ENCODE measurements at places on chromosomes 13 and 19.

GRCh38 chr13:110509478-110509926 lies 52.0 kb downstream of the RAB20 start:
- no peak for DNase-seq

DNA sequence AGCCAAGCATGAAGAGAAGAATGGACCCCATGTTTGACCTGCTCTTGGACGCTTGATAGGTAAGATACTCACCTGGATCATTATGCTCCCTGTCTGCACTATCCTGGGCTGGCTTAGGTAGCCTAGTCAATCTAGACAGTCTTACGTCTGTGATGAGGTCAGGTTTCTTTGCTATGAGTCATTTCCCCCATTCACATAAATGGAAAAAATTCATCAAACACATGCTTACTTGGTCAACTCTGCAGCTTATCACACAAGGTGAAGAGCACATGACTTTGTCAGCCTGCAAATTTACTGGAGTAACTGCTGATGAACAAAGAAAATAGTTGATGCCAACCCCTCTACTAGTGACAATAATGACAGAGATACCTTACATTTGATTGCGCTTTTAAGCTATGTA lies 170.0 kb downstream of the NUFIP1 start:
- DNase-seq = no peak

DNA sequence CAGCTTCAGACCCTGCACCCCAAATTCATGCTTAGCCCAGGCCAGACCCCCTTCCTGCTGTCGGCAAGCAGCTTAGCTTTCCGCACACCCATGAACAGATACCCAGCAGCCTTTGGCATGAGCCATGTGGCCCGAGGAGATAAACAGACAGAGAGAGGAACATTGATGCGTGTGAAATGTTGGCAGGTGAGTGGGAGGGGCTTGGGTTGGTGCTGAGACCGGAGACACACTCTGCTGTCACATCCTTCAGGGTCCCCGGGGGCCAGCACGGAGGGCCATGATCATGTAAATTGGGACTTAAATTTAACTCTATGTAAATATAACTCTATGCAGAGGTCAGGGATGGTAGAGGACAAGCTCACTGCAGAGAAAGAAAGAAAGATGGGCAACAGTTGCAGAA lies 1.5 kb downstream of the CD22 start:
- DNase-seq = no peak

- DNase-seq = no peak
Measured at GRCh38 chr19:14577885-14578427, 4.9 kb upstream of the CLEC17A start.

DNA sequence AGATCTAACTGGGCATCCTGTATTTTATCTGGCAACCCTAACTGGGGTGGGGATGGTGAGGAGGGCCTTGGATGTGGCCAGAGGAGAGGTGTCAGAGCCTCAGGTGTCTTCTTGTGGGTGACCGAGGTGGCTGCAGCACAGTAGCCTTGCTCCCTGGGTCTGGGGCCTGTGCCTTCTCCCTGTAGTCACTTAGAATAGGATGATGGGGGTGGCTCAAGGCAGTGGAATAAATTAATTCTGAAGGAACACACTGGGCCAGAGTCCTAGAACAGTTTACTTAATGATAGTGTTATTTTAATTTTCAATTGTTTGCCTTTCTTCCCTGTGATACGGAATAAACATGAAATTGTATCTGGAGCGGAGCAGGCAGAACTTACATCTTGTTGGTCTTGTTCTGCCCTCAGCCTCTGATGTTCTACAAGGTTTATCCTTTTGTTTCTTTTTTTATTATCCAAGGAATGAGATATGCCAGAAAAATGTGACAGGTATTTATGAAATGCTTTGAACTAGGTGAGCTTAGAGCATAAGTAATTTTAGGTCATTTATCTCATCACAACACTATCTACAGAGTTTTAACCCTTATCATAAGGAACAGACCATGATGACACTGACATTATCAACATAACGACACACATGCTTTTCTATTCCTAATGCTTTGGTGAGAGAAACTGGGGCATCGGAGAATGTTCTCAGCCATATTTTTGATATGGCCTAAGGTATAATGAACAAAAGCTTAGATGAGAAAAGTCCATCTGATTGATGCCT lies 51.4 kb downstream of the LRCH1 start:
- DNase-seq = no peak

GRCh38 chr13:105817498-105817897 lies 718.0 kb downstream of the EFNB2 start:
- DNase-seq = no peak

- no peak for DNase-seq
Measured at GRCh38 chr13:36959456-36960116, 39.5 kb upstream of the SMAD9 start.

- DNase-seq = no peak
Measured at GRCh38 chr19:36265064-36265463, 50.2 kb downstream of the ZNF146 start.

DNA sequence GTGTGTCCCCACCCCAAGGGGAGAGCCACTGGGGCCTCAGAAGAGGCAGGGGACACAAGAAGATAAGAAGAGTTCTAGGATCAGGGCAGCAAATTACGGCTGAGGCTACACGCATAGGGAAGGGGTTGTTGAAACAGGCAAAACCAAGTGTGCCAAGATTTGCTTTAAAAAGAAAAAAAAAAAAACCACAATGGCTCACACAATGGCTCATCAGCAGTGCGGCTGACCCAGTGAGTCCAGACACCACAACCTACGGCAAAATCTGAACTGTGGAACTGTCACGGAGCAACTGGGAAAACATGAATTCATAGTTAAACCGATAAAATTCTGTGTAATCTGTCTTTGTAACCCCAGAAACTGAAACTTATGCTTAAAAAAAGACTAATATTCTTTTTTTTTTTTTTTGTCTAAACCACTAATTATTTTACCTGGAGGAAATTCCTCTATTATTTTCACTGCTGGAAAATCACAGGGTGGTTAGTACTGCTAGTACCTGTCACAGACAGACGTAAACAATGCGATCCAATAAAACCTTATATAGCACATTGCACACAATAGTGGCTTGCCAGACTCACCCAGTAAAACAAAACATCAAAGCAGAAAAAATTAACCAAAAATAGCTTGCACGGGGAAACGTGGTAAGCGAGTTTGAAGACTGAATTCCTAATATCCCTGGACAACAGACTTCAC lies 325.4 kb upstream of the TSHZ3 start:
- DNase-seq = no peak

DNA sequence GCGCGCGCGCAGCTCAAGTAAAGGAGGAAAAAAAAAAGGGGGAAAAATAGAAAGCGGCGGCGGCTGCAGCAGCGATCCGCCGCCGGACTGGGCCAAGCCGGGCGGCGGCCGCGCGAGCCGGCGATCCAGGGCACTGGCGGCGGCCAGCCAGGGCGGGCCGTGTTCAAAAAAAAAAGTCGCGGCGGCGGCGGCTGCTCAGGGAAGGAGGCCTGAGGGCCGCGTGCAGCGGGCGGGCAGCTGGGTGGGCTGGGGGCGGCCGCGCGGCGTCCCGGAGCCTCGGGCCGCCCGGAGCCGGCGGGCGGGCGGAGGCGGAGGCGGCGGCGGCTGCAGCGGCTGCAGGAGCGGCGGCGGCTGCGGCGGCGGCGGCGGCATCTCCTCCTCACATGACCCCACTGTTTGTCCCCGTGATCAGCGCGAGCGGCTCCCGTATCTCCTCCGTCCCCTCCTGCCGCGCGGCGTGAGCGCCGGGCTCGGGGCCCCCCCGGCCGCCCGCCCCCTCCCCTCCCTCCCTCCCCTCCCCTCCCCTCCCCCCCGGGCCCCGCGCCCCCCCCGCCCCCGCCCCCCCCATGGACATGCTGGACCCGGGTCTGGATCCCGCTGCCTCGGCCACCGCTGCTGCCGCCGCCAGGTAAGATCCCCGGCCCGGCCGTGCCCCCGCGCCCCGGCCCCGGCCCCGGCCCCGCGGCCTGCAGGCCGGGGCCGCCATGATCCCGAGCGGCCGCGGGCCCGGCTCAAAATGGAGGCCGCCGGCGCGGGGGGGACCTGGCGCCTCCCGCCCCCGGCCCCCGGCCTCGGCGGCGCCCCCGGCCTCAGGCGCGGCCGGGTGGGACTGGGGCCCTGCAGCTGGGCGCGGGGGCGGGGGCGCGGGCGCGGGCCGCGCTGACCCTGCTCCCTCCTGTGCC lies at the start of gene USF2:
Gene USF2 (plus strand): TSS at position 427 of the 902 bp plus-strand sequence. CDS start 140 bp downstream, at position 567.
- peak; percentile 27 for DNase-seq

GRCh38 chr13:96696389-96696900 lies 297.8 kb downstream of the OXGR1 start:
- no peak for DNase-seq

All from NCI-H2081 treated with DMSO at 0.1 percent for 48 hours (cell line).